ENCODE measurements at places on chromosomes 5 and 9.
A peak's percentile ranks its signal among the peaks of the same experiment; 100 is the strongest.

DNA sequence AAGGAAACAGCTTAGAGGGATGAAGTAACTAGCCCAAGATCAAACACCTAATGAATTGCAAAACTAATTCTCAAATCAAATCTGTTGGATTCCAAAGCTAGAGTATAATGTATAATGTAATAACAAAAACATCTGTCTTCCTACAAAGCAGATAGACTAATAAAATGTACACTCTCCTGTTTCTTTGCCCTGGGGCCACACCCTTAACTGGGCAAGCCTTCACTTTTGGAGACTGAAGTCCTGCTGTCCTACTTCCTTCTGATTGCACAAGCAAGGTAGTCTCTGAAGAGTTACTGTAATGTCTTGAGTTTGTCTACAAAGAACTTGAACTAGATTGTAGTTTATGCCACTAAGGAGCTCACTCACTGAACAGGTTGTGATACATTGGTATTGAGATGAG lies 2.5 kb downstream of the TTC1 start:
- DNase-seq, result no peak

DNA sequence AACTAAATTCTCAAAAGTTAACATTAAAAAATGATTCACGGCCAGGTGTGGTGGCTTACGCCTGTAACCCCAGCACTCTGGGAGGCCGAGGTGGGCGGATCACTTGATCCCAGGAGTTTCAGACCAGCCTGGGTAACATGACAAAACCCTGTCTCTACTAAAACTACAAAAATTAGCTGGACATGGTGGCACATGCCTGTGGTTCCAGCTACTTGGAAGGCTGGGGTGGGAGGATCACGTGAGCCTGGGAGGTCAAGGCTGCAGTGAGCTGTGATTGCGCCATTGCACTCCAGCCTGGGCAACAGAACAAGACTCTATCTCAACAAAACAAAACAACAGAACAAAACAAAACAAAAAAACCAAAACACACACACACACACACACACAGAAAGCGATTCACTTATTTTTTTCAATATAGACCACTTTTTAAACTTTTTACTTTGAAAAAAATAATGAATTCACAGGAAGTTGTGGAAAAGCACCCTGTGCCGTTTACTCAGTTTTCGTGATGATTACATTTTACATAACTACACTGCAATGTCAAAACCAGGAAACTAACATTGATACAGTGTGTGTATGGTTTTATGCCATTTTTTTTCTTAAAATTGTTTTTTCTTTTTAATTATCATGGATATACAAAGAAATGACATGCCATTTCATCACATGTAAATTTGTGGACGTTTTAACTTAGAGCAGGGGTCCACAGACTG lies 73.7 kb downstream of the TENT4A start:
- no peak for DNase-seq

DNA sequence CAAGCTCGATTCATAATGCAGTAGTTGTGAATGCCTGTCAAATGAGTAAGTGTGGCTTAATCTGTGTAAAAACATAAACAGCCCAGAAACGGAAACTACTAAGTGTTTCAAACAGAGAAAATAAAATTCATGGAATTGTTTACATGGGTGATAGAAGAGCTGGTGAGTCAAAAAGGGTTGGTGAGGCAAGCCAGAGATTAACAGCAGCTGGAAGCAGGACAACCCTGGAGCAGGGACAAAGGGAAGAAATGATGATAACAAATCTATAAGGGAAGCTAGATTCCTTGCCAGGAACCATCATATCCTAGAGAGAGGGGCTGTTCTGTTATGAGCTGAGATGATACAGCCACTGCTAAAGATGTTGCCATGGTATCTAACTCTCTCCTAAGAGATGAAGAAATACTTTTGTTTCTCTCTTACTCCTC lies 18.0 kb upstream of the PRR16 start:
- no peak for DNase-seq

DNA sequence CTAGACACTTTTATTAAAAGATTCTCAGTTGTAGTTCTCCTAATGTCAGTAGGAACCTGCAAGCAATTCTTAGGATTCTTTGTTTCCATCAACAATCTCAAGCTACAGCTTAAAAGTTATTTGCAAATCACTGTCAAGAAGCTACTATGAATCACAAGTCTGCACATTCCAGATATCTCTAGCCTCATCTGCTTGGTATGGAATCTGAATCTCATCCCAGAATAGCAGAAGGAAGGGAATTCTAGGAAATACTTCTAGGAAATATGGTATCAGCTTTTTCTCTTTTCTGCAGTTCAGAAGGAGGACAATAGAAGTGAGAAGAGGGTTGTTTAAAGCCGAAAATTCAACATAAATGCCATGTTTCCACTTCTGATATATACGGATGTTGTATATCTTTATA lies 792.2 kb upstream of the CDH9 start:
- no peak for DNase-seq

DNA sequence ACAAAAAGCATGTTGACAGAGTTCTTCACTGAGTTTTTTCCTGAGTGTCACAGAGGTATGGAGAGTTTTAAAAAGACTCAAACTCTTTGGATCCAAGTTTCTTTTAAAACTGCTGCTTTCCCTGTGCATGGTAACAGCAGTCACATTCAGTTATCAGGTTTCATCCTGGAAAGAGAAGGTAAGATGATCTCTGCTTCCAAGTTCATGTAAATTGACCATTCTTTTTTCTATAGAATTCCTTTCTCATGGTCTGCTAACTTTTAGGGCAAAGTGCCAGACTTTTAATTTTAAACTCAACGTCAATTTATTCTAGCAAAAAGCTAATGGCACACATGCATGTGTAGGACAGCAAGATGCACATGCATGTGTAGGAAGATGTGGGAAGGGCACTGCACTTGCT lies 52.5 kb upstream of the PRLR start:
- no peak for DNase-seq

GRCh38 chr9:123302348-123303214 lies 34.2 kb upstream of the STRBP start:
- DNase-seq, result no peak

DNA sequence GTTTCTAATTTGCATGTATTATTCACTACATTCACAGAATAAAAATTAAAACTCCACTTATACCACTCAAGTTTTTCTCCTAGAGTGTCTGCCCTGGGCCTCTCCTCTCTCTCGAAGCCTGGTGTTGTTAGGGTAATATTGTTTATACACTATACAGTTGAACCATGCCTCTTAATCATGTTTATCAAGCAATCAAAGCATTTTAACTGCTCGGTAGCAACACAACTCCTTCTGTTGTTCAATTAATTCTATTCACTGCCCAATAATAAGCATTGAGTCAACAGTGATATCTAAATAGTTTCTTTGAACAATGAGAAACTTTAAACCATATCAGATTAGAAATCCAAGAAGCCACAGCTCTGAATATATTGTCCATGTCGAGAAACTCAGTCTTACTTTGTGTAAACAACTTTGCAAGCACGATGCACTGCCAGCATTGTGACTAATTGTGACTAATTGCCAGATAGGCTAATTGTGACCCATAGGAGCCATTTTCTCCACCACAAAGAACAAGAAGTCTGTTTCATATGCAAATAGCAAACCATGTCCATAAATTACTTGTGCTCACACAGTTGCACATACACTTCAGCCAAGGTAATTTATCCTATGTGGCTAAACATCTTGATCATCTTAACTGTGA lies at the start of gene DNAH5:
TSS of gene DNAH5 (minus strand) at position 129 of the 640 bp plus-strand sequence. CDS start 250 bp downstream, outside the sequence.
- DNase-seq, result no peak

DNA sequence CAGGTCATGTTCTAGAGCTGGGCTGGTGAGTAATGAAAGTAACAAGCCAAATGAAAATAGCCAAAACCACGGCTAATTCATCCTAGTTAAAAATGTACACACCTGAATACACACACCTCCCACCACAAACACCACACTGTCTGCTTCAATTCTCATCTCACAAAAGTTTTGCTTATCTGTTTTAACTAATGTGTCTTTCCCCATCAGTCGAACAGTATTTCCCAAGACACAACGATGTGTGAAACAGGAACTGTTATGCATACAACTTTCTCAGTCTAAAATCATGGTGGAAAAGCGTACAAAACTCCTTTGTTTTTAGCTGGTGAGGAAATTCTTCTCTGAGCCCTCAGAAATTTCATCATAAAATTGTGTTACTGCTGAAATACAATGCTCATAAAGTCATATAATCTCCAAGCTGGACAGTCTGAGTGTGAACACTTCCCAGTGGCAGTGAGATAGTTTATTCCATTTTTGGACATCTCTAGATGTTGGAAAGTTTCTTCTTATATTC lies 242.4 kb downstream of the EFNA5 start:
- DNase-seq, result no peak

GRCh38 chr5:168238463-168238862 lies 53.0 kb upstream of the WWC1 start:
- no peak for DNase-seq

DNA sequence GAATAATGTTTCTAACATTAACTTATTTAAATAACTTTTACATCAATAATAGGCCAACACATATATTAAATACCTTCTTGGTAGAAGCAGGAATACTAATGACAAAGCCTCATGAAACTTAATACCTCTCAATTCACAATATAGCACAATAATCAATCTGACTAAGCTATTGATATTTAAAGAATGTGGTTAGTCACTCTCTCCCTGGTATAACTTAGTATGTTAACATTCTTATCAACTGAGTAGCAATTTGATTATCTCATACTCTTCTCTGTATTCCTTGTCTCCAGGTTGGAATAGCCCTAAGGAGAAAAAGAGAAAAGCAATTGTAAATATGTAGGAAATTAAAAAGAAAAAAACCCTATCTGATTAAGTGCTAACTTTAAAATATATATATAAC lies 4.9 kb upstream of the PGGT1B start:
- DNase-seq, result no peak

- DNase-seq, result no peak
These were observed 55.9 kb downstream of the C6 start for GRCh38 chr5:41157272-41157894.

DNA sequence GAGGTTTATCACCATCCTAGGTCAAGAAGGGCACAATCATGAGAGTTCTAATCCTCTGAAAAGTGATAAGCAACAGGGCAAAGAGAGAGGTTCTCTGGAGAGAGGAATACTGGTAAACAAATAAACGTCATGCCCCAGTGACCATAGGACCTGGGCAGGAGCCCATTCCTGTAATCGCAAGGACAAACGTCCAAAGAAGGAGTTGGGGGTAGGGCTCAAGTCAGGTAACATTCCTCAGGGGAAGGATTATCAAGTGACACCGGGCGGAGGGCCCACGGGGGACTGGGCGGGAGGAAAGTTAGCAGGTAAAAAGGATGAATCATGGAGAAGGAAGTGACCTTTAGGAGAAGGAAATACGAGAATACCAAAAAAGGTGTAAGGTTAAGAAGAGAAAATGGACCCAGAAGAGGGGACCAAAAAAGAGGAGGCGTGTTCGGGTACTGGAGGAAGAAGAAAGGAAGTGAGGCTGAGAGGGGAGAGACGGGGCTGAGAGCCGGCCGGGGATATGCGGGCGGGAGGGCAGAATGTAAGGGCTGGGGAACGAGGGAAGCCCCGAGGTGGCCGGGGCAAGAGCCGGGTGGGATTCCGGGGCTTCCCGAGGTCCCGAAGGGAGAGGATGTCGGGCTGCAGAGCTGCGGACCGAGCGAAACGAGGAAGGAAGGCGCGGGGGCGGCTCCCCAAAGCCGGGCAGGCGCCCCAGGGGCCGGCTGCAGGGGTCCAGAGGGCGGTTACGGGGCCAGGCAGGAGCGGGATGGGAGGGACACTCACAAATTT lies 583 bp downstream of the DIAPH1 start:
- DNase-seq, result peak; percentile 60

DNA sequence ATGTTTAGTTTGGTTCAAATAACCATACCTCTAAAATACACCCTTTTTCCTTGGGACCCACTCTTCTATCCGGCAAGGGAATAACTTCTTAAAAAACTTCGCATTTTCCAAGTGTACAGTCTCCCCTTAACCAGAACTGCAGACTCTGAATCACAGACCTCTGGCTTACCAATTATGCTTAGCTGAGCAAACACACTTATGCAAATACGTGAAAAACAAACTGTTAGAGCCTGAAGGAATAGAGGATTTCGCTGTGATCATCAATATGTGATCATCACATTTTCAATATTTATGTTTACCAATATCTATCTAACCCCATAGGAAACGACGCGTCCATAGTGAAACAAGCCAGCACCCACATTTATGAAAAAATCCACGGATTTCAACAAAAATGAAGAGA lies 1.3 kb downstream of the LPAR1 start:
- no peak for DNase-seq

DNA sequence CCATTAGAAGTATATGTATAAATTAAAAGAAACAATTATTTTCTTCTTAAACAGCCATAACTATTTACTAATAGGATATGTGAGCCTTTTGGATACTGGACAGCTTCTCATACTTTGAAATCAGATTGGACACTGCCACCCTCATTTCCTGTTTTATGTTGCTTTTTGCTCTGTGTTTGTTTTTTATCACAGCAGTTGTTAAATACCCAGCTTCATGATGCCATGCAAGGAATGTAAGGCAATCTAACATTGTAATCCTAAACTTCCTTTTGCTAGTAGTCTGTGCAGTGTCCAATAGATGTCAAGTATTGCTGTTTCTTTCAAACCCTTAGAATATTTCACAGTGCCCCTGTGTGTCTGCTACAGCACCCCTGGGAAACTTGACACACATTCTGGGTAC lies 56.2 kb downstream of the CNTLN start:
- DNase-seq, result no peak

GRCh38 chr5:35029333-35029732 lies 18.4 kb downstream of the AGXT2 start:
- no peak for DNase-seq

DNA sequence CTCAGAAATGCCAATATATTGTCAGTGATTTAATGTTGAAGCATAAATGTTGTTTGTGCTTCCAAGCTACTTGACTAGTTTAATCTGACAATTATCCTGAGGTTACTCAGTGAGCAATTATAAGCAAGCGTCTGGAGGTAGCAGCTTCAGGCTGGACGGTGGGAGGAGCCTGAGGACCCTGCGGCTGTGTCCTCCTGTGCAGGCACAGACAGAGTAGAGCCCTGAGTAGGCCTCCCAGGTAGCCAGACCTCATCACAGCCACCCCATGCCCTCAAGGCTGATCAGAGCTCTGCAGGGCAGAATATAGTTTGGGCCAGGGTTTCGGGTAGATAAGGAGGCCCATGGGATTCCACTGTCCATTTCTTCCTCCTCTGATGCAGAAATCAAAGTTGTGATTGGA lies 153.6 kb downstream of the DRD1 start:
- no peak for DNase-seq

- DNase-seq, result no peak
These were observed 218.0 kb upstream of the C9orf72 start for GRCh38 chr9:27791311-27791710.

DNA sequence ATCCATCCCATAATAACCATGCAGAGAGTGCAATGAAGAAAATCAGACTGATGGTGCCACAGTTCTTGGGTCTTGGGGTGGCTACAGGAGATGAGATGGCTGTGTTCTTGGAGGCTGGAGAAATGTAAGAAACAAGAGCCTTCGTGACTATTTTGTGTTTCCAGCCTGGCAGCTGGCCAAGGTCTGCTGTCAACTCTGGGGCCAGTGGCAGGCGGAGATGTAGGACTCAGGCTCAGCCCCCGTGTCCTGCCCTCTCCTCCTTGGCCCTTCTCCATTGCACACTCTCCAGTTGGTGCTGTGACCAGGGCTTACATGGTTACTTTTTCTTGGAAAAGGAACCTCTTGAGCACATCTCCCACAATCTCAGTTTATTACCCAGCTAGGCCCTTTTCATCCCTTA lies 235.4 kb downstream of the DMRT2 start:
- DNase-seq, result no peak

- DNase-seq, result no peak
These were observed 19.1 kb upstream of the SH3RF2 start for GRCh38 chr5:145917288-145917687.

- no peak for DNase-seq
These were observed 31.6 kb downstream of the PRLR start for GRCh38 chr5:35198686-35199085.

All from DND-41 (cell line).